Bronchial epithelial cell (primary cell): ENCODE measurements at places on chromosomes 2 and 18.

- DNase-seq, result peak; percentile 95
These were observed 53.4 kb downstream of the CD28 start for GRCh38 chr2:203759690-203760365.

- DNase-seq, result peak; percentile 29
These were observed 314.8 kb downstream of the MBD2 start for GRCh38 chr18:53909668-53910067.

DNA sequence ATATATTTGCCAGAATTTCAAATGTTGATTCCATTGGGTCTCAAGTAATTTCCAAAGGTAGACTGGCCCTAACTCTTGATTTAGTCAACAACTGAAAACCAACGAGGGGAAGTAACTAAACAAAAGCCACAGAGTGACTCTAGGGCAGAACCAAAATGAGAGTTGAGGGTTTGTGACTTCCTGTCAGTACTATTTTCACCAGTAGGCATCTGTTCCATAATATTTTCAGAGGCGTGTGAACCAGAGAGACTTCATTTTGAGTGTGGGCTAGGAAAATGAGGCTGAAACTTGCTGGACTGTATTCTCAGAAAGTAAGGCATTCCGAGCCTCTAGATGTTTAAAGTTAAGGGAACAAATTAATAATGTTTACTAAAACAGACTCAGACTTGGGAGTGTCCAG lies 70.6 kb downstream of the GDF7 start:
- no peak for DNase-seq

GRCh38 chr2:113081488-113082210 lies 13.9 kb downstream of the IL1F10 start:
- DNase-seq, result peak; percentile 69

DNA sequence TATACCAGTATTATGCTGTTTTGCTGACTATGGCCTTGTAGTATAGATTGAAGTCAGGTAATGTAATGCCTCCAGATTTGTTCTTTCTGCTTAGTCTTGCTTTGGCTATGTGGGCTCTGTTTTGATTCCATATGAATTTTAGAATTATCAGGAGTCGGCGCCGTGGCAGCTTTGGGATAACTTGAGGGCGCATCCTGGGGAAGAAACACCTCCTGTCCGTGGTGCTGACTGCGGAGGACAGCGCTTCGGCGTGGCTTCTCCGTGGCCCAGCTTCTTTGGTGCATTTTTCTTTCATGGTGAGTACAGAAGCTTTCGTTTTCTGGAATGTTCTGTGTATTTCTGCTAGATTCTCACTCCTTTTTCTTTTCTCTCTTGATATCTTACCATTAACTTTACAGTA lies 25.2 kb downstream of the CCDC74A start:
- no peak for DNase-seq

GRCh38 chr2:74572178-74572925 lies 17.8 kb downstream of the DOK1 start:
- DNase-seq, result no peak

DNA sequence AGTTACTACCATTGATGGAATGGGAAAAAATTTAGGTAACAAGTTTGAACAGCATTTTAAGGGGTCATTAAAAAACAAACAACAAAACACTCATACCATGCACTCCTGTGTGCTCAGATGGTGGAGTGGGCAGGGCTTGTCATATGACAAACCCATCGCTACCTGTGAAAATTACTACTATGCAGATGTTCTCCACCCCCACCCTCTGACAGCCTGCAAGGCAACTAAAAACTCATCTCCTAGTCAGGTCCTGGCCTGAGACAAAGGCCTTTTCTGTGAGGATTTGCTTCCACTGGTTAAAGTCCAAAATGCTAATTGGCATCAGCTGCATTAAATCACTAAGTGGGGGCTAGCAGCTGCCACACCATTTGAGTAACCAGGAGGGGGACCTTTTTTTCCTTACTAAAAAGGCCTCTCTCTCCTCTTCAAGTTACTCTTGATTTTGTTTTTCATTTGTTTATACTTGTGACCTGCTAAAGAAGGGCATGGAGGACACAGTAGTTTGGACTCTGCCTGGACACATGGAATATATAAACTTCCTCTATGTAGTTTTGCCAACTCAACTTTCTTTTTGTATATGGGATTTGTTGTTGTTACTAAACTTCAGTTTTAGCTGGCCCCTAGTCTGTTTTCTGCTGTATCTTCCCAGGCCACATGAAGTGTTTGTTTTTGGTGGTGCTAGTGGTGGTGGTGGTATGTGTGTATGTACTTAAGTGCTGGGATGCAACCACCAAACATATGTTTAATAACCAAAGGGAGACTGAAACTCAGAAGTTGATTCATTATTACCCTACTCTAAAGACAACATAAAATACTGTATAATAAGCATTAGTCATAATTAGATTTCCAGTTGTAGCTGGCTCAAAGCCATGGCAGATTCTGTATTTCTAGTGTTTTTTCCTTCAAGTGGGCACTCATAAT lies 121.3 kb downstream of the MAP4K4 start:
- DNase-seq, result peak; percentile 93

GRCh38 chr2:231926761-231927565 lies 767 bp upstream of the NPPC start:
- peak; percentile 26 for DNase-seq

GRCh38 chr18:76277801-76278200 lies 217.2 kb downstream of the ZNF516 start:
- DNase-seq, result no peak

GRCh38 chr2:241936457-241937133 lies 67.1 kb downstream of the RTP5 start:
- DNase-seq, result no peak

- DNase-seq, result no peak
These were observed 10.4 kb downstream of the SLC4A3 start for GRCh38 chr2:219637842-219638185.

DNA sequence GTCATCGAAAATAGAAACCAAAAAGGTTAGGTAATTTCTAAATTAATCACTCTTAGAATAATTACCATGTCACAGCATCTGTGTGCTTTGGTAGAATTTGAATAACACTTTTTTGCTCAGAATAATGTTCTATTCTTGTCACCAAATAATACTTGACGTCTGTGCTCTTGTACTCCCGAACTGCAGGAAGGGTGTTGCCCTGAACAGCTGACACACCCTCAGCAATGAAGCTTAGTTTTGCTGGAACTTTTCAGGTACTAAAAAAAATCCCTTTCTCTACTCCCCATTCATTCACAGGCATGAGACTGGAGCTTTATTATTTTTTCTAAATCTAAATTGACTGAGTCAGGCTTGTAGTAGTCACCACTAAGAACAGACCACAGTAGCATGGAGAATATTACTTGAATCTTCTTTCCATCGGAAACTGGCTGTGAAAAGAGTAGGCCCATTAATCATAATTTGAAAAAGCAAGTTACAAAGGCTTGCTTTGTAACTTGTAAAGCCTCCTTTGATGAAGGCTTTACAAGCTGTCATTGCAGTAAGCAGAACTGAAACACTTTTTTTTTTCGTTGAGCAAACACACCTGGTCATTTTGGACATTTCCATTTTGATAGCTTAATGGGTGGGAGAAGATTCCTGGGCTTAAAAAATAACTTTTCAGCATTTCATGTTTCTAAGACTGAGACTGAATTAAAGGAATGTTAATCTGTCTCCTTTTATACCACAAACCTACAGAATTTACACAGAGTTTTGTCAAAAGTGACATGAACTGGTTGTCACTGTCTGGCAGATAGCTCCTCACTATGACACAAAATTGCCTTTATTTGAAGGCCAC lies 70.3 kb upstream of the PELI1 start:
- peak; percentile 84 for DNase-seq

- DNase-seq, result peak; percentile 16
These were observed 1399.1 kb upstream of the PIK3C3 start for GRCh38 chr18:40555914-40556313.

- DNase-seq, result peak; percentile 4
These were observed 731.6 kb downstream of the SOCS6 start for GRCh38 chr18:71020342-71021029.

DNA sequence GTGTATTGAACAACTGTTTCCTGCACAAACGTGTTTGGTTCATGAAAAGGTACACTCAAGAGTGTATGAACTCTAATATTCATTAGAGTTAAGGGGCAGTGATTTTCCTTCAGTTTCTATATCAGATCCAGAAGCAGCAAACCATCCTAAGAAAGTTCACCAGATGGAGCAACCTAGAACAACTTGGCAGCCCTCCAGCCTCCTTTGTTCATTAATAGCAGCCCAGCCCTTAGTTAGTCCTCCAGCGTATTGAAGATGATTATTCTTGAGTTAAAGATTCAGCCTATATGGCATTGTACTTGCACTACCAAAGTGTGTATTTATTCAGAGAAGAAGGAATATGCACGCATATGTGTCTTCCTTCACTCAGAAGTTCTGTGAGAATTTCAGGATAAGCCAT lies 365.5 kb downstream of the SETBP1 start:
- no peak for DNase-seq

- no peak for DNase-seq
These were observed 100.1 kb upstream of the MAP4K4 start for GRCh38 chr2:101597347-101597944.

DNA sequence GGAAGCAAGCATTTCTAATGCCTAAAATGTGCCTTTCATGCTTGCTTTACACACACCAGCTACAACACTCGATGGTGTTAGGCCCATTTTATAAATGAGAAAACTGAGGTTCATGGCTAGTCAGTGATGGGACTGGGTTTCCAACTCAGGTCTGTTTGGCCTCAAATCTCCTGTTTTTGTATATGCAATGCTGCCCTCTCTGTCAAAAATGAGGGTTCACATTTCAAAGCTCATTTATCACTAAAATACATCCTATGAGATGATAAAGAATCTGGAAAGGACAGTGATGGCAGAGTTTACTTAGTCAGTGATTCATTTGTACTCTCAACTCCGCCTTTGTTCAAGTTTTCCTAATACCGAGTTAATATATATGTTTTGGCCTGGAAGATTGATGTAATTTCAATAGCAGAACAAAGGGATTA lies 92.3 kb downstream of the KCTD1 start:
- peak; percentile 54 for DNase-seq

GRCh38 chr2:231673348-231673770 lies 35.0 kb upstream of the PTMA start:
- DNase-seq, result peak; percentile 74

DNA sequence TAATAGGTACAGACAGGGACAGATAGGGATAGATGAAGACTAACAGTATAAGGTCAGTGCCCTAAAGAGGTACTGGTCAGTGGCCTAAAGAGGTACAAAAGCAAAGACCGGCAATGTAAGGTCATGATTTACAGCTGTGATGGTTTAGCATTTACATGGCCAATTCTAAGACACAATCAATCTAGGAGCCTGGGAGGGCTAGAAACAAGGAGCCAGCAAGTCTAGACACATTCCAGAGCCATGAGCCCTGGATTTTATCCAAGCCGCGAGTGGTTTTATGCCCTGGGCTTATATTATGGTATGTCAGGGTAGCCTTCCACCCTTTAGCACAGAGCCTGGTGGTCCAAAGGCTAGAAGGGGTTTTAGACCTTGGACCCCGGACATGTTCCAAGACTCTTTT lies 124.2 kb downstream of the CBLN2 start:
- DNase-seq, result no peak

GRCh38 chr2:216574046-216574445 lies 59.2 kb upstream of the IGFBP2 start:
- no peak for DNase-seq

DNA sequence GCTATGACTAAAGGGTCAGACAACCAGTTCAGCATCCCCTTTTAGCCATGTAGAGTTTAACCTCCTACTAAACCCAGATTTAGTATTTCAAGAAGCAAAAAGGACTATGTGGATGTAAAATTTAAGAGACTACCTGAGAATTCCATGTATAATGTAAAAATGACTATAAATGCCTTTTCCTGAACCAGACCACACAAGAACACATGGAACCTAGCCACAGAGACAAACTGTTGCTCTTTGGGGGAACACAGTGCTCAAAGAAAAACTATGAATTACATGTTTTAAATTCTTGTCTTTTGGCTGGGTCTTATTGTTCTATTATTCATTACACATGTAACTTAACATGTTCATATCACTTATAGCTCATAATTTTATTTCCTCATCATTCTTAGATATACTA lies 192.8 kb downstream of the DNER start:
- DNase-seq, result no peak

DNA sequence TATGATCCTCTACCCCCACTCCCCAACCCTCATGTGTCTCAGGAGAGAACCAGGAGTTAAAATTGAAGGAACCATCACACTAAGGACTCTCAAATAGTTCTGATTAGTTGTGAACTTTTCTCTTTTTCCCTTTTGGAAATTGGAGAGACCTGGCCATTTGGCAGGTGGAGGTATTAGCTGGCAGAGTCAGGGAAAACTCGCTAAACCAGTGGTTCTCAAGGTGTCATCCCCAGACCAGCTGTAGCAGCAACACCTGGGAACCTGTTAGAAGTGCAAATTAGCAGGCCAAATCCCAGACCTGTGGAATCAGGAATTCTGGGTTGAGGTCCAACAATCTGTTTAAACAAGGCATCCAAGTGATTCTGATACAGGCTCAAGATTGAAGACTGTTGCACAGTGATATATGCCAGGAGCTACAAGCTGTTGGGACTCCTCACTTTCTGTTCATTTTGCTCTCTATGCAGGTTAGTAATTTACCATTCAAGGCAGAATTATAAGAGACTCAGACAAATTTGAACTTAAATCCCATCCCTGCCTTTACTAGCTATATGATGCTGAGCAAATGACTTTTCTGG lies 2.8 kb upstream of the TMEM131 start:
- DNase-seq, result no peak

GRCh38 chr2:105387225-105387624 lies 11.6 kb downstream of the FHL2 start:
- DNase-seq, result peak; percentile 48

- peak; percentile 60 for DNase-seq
These were observed 83.0 kb downstream of the FAM117B start for GRCh38 chr2:202717598-202718310.

DNA sequence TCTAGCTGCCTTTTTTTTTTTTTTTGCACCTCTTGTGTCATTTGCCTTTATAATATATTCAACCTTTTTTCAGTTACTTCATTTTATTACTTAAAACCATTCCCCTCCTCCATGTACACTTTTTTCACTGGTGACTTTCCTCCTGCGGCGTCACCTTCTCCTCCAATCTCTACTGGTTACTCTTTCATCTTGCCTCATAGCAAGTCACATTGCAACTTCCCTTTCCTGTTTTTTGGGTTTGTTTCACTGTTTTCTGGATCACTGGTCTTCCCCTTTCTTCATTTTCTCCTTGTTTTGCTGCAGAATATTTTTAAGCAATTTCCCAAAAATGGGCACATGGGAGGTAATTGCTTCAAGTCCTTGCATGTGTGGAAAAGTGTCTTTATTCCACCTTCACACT lies 37.7 kb upstream of the GPR155 start:
- DNase-seq, result no peak
